ENCODE measurements at places on chromosomes 3 and 15.
A peak's percentile ranks its signal among the peaks of the same experiment; 100 is the strongest.

GRCh38 chr15:46701346-46701745 lies 1016.0 kb upstream of the SEMA6D start:
- no peaks in the 10 kb centered on the region for H3K36me3 ChIP-seq
- no peak overlapping the region for H3K4me3 ChIP-seq
- H3K4me1 ChIP-seq, result peaks cover 2% of the 10 kb centered on the region
- no peak for DNase-seq
- H3K27me3 ChIP-seq, result no peaks in the 10 kb centered on the region

- peaks cover 34% of the 10 kb centered on the region for H3K4me1 ChIP-seq
- H3K36me3 ChIP-seq, result no peaks in the 10 kb centered on the region
- peak overlapping the region; percentile 49 for H3K4me3 ChIP-seq
- H3K27ac ChIP-seq, result peak overlapping the region; percentile 86
Measured at GRCh38 chr3:195030791-195031321, 240.1 kb downstream of the XXYLT1 start.

DNA sequence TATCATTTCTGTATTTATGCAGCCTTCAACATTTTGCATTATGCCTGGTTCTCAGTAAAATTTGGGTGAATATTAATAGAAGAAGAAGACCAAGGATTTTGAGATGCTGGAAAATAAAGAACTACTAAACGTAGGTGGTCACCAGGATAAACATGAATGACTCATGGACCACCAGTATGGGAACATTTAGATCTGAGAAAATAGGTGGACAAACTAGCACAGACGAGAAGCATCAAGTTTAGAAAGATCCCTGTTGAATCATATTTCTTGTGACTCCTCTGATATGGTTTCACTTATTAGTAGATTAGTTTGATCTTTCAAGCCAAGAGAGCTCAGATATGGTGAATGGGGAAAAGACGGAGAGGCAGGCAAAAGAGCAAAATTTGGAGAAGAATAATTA lies 97.9 kb downstream of the RAP2B start:
- H3K27me3 ChIP-seq, result no peaks in the 10 kb centered on the region
- no peak for DNase-seq
- H3K27ac ChIP-seq, result no peak overlapping the region
- H3K36me3 ChIP-seq, result no peaks in the 10 kb centered on the region
- no peak overlapping the region for H3K4me3 ChIP-seq
- H3K4me1 ChIP-seq, result no peaks in the 10 kb centered on the region

- H3K36me3 ChIP-seq, result no peaks in the 10 kb centered on the region
- H3K4me1 ChIP-seq, result no peaks in the 10 kb centered on the region
- H3K27me3 ChIP-seq, result peaks cover 9% of the 10 kb centered on the region
- no peak overlapping the region for H3K27ac ChIP-seq
- peak; percentile 24 for DNase-seq
Measured at GRCh38 chr3:194960446-194961032, 274.9 kb downstream of the FAM43A start.

GRCh38 chr15:78875107-78875914 lies 2.6 kb downstream of the MORF4L1 start:
- H3K27me3 ChIP-seq, result no peaks in the 10 kb centered on the region
- peaks cover 4% of the 10 kb centered on the region for H3K36me3 ChIP-seq
- H3K4me1 ChIP-seq, result peaks cover 41% of the 10 kb centered on the region
- H3K27ac ChIP-seq, result peak overlapping the region; percentile 100
- DNase-seq, result no peak
- peak overlapping the region; percentile 100 for H3K4me3 ChIP-seq

Data from type B pancreatic cell (in vitro differentiated cells).